Activated naive CD8-positive, alpha-beta T cell treated with anti-CD3 and anti-CD28 coated beads, Interleukin-2, amount 10 ng/mL, durations not matched to agents 7 days and 5 days (primary cell): ENCODE measurements at places on chromosomes 4 and X. TPM values are rescaled to one million over a fixed set of nuclear protein-coding genes. Genes with fewer than 3 reads are reported as not detected.

CAPN6 gene
- total RNA-seq: not detected

GRCh38 chrX:136094962-136095361 lies 52.4 kb upstream of the FHL1 start:
- DNase-seq: no peak

- no peak for DNase-seq
These were observed 34.7 kb upstream of the NEUROG2 start for GRCh38 chr4:112550728-112551127.

- no peak for DNase-seq
These were observed 2.7 kb downstream of the TNIP2 start for GRCh38 chr4:2753436-2753835.

DNA sequence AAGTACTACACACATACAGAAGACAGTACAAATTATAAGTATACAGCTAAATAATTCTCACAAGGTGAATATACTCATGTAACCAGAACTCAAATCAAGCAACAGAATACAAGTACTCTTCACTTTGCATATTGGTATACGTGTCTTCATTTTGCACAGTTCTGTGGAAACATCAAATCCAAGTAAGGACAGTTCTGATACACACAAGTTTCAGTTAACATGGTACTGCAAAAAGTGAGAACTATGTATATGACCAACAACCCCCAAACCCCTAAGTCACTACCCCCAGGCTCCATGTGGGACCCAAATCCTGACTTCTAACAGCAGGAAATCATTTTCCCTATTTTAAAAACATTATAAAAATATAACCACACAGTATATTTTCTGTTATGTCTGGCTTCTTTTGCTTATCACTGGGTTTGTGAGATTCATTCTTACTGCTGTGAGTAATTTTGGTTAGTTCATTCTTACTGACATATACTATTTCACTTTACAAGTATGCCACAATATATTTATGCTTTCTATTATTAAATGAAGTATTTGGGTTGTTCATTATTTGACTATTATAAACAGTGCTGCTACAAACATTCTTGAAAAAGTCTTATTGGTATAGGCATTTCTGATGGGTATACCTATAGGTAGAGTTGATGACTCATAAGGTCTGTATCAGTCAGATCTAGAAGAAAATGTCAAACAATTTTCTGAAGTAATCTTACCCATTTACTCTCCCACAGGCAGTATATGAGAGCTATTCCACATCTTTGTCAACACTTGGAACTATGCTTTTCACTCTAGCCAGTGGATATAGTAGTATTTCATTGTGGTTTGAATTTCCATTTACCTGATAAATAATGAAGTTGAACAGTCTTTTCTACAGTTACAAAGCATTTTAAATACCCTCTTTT lies 47.0 kb downstream of the SCLT1 start:
- DNase-seq: no peak

DNA sequence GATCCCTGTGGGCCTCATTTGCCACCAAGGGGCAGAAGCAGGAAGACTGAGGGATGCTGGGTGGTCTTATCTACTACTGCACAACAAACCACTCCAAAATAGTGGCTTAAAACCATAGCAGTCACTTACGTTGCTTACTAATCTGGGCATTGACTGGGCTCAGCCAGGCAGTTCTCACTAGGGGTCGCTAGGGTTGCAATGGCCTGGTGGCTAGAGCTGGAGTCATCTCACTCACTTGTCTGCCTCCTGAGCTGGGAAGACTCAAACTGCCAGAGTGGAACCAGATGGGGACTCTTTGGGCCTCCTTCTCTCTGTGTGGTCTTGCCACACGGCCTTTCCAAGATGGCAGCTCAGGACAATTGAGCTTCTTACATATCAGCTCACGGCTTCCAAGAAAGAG lies 216.3 kb upstream of the BCOR start:
- no peak for DNase-seq

GRCh38 chr4:178275671-178276360 lies 833.6 kb upstream of the AGA start:
- no peak for DNase-seq
